ENCODE measurements at places on chromosomes 16 and 17.
A peak's percentile ranks its signal among the peaks of the same experiment; 100 is the strongest.

GRCh38 chr16:68909099-68909733, 65.9 kb downstream of the TANGO6 start:
- no peak for DNase-seq

- DNase-seq, result no peak
Observed at GRCh38 chr16:23934610-23935236, 98.9 kb downstream of the PRKCB start.

GRCh38 chr16:10402975-10403374, 17.1 kb downstream of the ATF7IP2 start:
- no peak for DNase-seq

DNA sequence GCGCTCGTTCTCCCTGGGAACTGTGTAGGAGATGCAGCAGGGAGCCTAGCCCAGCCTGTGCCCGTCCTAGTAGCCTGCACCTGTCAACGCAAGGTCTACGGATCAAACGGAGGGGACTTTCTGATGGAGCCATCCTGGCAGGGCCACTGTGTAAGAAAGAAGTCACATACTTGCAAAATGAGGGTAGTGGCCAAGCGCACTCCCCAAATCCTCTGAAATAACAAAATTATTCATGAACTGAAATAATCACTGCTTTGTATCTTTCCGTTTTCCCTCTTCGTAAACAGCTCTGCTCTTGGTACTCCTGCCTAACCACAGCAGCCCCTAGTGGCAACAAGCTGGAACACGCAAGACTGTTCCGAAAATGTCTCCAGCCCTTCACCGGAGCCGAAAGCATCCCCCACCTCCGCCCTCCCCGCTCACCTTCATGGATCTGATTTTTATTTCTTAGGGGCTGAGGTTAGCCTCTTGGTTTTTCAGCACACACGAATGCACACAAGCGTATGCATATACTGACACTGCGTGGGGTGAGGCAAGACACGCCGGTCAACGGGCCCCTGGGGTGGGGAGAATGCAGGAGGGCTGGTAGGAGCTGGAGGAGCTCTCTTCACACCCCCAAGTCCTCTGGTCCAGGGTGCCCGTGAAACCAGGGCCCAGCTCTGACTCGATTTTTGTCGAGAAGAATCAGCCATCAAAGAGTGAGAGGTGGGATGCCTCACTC, 100.8 kb downstream of the ABCC12 start:
- peak; percentile 59 for DNase-seq

DNA sequence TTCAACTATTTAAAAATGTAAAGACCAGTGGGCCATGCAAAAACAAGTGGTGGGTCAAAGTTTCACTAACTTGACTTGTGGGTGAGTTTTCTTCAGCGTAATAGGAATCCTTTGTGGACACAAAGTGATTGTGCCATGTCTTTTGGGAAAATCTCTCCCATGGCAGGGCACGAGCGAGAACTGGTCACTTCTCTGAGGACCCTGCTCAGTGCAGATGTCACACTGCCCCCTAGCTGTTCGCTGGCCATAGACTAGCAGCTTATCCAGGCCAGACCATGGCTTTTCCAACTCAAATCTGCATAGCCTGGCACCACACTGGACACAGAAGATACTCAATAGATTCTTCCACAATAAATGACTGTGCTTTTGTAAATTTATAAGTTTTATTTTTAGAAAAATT, 306.0 kb upstream of the CCL2 start:
- DNase-seq, result no peak

DNA sequence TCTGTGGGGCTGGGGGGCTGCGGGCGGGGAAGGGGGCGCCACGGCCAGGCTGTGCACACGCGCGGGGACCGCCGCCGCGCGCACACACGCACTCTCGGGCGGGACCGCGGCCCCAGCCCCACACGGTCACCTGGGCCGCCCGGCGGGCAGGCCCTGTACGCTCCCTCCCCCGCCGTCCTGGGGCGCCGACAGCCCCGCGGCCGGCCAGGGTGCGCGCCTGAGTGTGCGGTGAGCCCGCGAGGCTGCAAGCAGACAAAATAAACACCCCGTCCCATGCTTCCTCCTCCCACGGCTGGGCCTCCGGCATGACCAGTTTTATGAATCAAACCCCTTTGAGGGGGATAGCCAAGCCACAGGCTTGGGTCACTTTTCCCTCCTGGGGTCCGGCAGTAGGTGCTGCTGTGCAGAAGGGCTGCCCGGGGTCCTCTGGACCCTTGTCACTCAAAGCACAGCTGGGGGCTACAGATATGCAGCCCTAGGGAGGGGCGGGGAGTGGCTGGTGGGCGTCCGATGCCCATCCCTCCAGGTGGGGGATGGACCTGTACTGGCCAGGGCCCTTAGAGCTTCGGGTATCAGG, 441 bp downstream of the VASN start:
- DNase-seq, result no peak

DNA sequence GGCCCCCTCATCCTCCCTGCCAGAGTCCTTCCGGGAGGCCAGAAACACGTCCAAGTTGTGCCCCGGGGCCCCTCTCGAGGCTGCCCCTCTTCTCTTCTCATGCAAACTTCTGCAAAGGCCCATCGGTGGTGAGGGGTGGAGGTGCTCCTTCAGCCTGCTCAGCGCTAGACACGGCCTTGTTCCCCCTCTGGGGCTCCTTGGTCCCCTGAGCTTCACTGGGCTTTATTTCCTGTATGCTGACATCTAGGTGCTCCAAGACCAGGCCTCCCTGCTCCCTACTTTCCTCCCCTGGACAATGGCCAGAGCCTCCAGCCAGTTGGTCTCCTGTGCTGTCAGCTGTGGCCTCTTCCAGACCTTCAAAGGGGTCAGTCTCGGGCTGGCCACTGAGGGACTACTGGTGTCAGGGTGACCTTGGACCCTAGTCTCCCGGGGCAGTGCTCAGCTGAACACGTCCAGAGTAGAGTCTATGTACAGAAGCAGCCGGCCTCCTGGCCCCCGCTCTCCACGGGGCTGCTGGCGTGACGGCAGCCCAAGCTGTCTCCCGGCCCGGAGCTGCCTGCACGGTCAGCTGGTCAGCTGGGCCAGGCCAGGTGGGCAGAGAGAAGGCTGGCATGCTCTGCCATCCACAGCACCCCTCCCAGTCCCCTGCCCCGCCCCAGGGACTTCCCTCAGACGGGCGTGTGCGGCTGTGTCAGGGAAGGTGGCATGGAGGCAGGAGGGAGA, 1.7 kb upstream of the PRR35 start:
- DNase-seq, result no peak

- no peak for DNase-seq
Observed at GRCh38 chr17:82892899-82893565, 53.2 kb upstream of the ZNF750 start.

- DNase-seq, result no peak
Observed at GRCh38 chr17:50474523-50474922, 4.1 kb upstream of the RSAD1 start.

- DNase-seq, result no peak
Observed at GRCh38 chr17:41697122-41697962, 8.7 kb downstream of the EIF1 start.

- DNase-seq, result no peak
Observed at GRCh38 chr17:62206550-62206949, 141.5 kb upstream of the MED13 start.

- DNase-seq, result no peak
Observed at GRCh38 chr17:52202520-52203080, 44.1 kb upstream of the CA10 start.

DNA sequence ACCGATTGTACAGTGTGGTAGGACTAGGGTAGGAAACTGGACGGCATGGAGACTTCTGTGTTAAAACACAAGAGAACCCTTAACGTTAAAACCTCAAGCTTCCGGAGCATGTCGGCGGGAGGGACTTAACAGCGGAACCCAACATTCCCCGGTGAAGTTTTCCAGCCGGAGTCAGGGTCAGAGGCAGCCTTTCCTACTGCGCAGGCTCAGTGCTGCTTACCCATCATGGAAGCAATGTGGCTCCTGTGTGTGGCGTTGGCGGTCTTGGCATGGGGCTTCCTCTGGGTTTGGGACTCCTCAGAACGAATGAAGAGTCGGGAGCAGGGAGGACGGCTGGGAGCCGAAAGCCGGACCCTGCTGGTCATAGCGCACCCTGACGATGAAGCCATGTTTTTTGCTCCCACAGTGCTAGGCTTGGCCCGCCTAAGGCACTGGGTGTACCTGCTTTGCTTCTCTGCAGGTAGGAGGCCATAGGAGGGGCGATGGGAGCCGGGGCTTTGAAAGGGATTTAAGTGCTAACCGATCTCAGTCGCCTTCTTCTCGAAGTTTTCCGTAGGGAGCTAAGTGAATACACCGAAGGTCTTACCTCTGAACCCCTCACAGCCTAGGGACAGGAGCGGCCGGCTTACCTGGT, at the start of gene PIGL:
Gene PIGL, plus strand, starts transcription at position 209 of the 634 bp plus-strand sequence. Its CDS starts 17 bp downstream, at position 226.
- DNase-seq, result peak; percentile 86

DNA sequence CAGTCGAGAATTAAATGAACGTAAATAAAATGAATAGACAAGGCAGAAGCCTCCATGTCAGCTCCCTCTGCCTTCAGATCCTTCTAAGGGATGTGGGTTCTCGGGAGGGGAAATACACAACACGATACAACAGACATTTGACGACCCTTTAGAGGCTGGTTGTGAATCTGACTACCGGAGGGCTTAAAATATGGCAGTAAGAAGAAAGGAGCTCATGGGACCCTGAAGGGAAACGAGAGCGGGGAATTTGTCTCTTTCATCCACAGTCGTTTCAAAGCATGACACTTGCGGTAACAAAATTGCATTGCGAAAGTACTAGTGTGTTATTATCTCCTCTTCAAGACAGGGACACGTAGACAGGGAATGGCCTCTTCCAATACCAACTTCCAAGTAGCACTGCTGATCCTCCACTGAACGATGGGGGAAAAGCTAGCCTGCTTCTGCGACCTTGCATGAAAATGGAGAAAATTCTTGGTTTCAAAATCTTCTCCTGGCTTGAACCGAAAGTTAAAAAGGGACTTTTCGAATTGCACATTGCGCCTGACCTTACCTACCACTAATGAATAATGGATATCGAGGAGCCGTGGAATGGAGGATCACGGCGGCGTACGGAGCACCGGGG, 1.2 kb upstream of the TNRC6C start:
- DNase-seq, result no peak

- no peak for DNase-seq
Observed at GRCh38 chr17:5000237-5000639, 2.5 kb downstream of the KIF1C start.

GRCh38 chr17:39027455-39028035, 60.3 kb upstream of the FBXO47 start:
- no peak for DNase-seq

- DNase-seq, result no peak
Observed at GRCh38 chr16:31157136-31157535, 7.3 kb upstream of the PRSS36 start.

DNA sequence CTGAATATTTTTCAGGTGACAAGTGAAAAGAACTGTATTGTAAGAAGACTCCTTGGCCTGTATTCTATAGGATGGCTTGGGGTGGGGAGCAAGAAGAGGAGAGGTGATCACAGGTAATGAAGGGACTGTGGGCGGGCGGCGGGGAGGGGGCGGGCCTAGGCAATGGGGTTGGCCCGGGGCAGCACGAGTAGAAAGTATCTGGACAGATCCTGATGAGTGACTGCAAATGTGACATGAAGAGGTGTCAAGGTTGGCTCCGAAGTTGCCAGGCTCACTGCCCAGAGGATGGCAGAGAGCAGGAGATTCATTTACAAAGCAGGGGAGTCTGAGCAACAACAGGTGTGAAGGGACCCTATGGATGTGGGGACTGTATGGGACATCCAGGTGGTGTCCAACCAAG, 10.8 kb upstream of the G6PC1 start:
- no peak for DNase-seq

DNA sequence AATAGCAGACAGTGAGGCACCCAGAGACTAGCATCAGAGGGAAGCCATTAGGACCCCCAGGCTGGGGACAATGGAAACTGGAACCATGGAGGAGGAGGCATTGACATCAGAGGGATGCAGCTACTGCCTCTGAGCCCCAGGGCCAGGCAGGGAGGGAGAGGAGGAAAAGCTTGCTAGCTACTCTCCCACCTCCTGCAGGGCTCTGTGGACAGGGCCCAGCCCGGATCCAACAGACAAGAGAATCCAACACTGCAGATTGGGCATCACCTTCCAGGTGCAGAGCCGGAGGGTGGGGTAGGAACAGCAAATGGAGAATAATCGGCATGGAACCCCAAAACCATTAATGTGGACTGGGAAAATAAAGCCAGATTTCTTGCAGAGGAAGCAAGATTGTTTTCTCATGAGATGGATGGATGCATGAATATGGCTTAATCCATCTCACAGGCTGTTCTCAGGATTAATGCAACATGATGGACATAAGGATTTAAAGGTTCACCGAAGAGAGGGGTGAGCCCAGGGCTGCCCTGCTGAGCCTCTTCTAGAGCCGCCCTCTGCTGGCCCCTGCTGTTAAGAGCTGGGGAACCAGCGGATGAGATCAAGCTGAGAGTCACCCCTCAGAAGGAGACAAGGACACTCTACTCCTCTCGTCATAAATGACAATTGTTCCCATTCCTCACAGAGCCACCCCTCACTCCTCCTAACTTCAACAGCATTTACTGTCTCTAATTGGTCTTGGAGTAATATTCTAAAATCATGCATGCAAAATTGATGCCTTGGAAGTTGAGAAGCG, 48.8 kb downstream of the DNAH3 start:
- DNase-seq, result peak; percentile 25

DNA sequence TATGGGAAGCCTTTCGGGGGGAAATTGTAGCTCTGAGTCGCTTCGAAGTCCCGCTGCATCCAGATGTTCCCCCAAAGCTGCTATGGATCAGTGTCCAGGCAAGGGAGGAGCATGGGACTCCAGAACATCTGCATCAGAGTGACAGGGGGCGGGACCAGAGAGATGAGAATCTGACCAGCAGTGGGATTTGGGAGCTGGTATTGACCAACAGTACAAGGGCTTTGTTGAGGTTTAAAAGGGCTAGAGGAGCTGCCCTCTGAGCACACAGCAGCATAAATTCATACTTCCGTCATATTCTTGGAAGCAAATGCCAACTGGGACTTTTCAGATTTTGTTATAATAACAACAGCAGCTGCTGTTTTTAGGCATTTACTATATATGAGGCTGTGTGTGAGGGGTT, 10.6 kb downstream of the RBFOX1 start:
- no peak for DNase-seq

DNA sequence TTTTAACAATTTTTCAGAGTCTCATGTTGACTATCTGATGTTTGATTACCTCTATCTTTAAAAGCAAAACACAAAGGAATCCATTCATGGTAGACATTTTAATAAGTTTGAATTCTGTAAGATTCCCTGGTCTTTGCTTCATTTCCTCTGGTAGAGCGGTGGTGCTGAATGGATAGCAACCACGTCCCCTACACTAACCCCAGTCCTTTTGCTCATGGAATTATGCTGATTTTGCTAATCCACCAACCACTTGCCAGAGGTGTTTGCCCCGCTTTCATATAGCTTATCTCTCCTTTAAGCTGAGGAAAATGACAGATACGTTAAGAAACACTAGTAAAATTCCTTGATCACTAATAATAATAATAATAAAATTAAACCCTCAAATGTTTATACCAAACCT, 9.5 kb downstream of the KCNJ16 start:
- no peak for DNase-seq

DNA sequence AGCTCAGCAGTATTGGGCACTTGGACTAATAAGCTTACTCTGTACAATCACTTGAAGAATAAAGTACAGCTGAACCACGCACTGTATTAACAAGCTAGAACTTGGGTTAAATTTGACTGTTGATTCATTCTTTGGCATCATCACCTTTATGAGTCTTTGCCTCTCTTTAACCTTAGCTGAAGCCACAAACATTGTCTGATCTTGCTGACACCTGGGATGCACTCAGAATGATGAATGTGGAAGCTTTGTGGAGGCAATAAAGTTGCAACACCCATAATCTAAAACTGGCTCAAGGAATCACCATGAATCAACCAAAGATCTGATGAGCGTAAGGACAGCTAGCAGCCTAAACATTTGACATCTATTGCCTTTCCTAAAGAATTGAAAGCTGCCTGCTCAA, 590.6 kb upstream of the SOX9 start:
- DNase-seq, result no peak

GRCh38 chr16:54422569-54422978, 136.0 kb upstream of the IRX3 start:
- no peak for DNase-seq
